Panc1 (cell line): ENCODE measurements at places on chromosomes 1 and 21.

- no peak for DNase-seq
Observed at GRCh38 chr1:174971902-174972301, 27.8 kb upstream of the CACYBP start.

GRCh38 chr1:169031566-169032224 lies 74.8 kb upstream of the ATP1B1 start:
- no peak for DNase-seq

DNA sequence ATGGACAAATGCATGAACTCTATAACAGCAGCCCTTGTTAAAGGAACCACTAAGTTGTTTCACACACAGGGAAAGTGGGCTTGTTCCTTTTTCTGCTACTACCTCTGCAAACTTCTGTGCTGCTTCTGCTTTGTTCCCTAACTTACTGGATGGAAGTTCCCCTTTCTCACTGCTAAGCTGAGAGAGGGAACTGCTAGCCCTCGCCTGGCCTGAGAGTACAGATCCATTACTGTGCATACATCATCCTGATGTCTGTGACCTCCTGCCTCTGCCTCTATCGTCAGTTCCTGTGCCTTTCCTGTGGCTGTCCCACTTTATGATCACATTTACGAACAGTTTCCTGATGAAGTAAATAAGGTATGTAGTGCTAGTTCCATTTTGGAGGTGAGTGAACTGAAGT lies 3.5 kb downstream of the GNAT2 start:
- no peak for DNase-seq

DNA sequence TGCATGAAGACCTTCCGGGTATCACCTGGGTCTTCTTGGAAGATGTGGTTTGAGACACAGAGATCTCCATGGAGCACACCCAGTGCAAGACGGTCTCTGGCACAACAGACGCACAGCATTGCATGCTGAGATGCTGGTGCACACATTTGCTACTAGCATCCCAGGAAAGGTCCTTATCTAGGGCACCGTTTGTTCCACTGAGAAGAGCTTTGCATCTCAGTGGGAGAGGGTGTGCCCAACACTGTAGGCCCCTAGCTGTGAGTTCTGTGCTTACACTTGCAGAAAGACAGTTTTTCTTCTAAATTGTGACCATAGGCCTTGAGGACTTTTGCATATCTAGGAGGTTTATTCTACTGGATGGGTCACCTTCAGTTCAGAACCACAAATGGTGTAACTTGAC lies 554.1 kb downstream of the MATN1 start:
- DNase-seq: no peak

GRCh38 chr1:15707239-15707925 lies 23.3 kb downstream of the PLEKHM2 start:
- DNase-seq: no peak

GRCh38 chr1:224407571-224408293 lies 26.9 kb downstream of the WDR26 start:
- no peak for DNase-seq

DNA sequence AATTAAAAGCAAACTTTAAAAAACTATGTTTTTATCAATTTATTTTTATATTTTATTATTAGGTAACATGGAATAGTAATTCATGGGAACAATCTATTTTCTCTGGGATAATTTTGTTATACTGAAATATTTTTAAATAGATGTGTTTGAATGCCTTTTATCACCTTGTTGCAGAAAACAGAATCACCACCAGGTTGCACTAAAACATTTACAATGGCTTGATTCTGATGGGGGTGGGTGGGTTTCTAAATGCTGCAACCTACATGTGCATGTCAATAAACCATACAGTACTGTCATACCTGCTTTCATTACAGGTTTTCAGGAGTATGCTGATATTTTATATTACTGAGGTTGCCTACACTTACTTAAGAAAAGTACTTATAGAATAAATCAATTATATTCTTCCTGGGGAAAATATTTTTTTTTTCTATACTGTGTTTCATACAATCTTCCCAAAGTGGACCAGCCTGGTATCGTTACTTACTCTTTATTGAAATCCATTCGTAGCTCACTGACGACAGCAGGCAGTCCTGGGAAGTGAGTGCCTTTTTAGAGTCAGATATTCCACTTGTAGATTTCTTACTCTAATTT lies 132.8 kb downstream of the PTPRC start:
- no peak for DNase-seq

DNA sequence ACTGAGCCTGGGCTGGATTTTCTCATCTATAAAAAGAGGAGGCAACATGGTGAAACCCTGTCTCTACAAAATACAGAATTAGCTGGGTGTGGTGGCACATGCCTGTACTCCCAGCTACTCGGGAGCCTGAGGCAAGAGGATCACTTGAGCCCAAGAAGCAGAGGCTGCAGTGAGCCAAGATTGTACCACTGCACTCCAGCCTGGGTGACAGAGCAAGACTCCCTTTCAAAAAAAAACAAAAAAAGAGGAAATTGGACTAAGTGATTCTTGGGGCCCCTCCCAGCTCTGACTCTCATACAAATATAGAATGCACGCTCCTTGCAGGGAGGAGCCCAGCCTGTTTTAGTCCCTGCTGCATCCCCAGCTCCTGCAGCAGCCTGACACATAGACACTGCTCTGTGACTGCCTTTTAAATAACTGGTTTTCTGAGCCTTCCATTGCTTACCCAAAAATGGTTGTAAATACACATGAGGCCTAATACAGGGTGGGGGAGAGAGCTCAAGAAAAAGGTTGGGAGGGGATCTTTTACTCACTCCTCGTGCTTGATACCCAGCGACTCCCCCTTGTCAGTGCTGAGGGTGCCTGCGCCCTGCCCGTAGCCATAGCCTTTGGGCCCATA lies 17.2 kb downstream of the CSRP1 start:
- DNase-seq: no peak

- DNase-seq: no peak
Observed at GRCh38 chr1:47501069-47501468, 63.2 kb downstream of the FOXD2 start.

- DNase-seq: no peak
Observed at GRCh38 chr1:26038904-26039303, 7.0 kb downstream of the SLC30A2 start.

GRCh38 chr1:186838380-186839040 lies 9.8 kb downstream of the PLA2G4A start:
- DNase-seq: no peak

GRCh38 chr1:226638001-226638601 lies 89.5 kb downstream of the STUM start:
- no peak for DNase-seq

DNA sequence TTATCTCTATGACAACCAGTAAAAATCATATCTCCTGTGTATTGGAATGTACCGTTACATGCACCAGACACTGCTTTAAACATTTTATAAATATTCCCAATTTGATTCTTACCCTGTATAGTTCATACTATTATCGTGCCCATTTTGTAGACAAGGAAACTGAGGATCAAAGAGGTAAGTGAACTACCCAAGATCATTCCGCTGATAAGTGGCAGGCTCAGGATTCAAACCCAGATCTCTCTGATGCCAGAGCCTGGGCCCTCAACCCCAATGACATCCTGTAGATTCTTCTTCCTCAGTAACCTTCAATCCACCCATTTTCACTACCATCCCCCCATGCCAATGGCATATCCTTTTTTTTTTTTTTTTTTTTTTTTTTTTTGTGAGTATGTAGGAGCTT lies 12.3 kb downstream of the CFAP57 start:
- no peak for DNase-seq

DNA sequence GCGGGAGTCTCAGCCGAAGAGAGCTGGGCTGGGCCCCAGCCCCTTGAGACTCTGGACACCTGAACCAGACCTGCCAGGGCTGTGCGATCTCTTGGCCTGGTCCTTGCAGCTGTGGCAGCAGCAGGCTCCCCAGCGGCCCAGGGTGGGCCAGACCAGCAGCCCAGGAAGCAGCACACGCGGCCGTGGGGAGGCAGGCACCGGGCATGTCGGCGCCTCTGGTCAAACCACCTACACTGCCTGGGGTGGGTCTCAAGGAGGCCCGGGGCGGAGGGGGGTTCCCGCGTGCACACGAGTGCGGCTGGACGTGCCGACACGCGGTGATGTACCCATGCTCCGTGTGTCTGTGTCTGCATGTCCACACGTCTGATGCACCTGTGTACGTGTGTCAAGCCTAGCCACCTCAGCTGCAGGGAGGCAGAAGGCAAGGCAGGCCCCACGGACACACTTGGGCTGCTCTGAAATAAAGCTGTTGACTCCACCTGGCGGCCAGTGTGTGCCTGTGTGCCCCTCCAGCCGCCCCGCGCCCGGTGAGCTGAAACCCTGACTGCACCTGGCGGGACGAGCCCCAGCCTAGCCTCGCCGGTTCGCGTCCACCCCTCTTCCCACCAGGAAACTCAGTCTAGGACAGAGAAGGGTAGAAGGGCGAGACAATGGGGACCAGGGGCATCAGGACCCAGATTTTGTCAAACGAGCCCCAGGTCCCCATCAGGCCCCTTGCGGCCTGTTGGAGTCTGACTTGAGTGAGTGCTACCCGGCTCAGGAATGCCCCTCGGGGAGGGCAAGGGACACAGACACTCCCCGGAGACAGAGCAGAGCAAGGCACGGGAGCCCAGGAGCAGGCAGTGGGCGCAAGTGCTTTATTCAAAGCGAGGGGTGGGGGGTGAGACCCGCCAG lies 11.6 kb downstream of the SCNN1D start:
- DNase-seq: no peak

DNA sequence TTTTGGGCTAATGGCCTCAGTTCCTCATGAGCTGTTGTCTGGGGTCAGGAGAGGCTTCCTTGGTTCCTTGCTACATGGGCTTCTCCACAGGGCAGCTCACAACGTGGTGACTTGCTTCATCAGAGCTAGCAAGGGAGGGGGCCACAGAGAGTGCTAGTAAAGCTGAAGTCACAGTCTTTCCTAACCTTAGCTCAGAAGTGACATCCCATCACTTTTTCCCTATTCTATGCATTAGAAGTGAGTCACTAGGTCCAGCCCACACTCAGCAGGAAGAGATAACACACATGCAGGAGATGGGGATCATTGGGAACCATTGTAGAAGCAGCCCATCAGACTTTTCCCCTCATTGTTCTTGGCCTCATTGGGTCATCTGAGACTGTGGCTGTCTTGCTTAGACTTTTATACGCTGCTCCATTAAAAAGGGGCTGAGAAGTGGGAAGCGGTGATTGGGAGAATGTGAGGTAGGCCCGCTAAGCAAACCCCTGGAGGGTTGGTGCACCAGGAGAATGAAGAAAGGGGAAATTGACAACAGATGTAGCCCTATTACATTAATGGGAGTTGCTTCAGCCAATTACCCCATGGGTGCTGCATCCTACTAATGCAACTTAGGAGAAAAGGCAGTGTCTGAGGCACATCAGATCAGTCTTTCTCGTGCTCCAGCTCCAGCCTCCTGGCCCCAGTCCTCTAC lies 22.1 kb upstream of the IGSF21 start:
- DNase-seq: no peak

DNA sequence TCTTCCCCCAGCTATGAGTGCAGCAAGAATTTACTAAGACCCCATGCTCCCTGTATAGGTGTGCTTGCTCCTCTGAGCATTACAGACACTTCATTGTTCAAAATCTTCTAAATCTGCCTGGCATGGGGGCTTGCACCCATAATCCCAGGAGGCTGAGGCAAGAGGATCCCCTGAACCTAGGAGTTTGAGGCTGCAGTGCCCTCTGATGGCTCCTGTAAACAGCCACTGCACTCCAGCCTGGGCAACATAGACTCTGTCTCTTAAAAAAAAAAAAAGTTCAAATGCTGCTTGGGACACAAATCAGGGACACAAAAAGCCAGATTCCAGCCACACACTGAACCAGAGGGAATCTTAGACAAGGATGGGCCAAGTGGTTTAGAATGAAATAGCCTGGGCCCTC lies 3.4 kb upstream of the ACOT7 start:
- DNase-seq: no peak

- DNase-seq: no peak
Observed at GRCh38 chr1:164155347-164155746, 403.6 kb upstream of the PBX1 start.

DNA sequence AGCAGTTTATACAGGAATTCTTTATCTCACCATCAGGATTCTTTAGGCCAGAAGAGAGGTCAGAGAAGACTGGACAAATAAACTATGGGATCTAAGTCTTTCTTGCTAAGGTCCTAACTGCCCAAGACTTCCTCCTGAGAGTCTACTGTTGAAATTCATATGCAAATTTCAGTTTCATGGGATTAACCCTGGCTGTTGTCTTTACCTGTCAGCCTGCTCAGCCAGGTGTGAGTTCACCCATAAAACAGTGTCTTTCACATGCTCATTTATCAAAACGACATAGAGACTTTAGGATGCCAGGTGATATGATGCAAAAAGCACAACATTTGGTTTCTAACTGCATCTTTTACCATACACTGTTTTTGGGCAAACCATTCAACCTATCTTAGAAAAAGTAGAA lies 211.0 kb downstream of the PDE4B start:
- DNase-seq: no peak

GRCh38 chr1:51877434-51878307 lies 856 bp downstream of the NRDC start:
- no peak for DNase-seq

DNA sequence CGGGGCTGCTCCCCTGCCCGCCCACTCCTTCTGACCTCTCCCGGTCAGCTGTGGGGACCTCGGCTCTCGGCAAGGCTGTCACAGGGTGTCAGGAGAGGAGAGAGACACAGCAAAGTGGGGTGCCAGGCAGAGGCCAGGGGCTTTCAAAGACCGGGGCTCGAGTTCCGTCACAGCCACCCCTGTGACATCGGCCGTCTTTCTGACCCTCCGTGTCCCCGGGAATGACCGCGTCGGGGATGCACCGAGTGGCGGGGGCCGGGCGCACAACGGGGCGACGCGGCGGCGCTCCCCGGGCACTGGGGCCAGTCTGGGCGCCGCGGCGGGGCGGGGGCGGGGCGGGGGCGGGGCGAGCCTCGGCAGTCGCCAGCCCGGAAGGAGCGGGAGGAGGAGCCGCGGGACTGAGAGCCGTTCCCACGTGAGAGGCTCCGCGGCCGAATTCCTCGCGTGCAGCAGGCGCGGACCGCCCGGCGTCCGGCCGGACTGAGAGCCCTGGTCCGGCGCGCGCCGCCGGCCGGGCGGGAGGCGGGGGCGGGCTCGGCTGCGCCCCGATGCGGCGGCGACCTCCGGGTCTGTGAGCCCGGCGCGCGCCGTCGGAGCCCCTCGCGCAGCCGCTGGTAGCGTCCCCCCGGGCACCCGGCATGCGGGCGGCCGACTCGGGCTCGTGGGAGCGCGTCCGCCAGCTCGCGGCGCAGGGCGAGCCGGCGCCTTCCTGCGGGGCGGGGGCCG lies 229.7 kb upstream of the TMEM51 start:
- DNase-seq: no peak

DNA sequence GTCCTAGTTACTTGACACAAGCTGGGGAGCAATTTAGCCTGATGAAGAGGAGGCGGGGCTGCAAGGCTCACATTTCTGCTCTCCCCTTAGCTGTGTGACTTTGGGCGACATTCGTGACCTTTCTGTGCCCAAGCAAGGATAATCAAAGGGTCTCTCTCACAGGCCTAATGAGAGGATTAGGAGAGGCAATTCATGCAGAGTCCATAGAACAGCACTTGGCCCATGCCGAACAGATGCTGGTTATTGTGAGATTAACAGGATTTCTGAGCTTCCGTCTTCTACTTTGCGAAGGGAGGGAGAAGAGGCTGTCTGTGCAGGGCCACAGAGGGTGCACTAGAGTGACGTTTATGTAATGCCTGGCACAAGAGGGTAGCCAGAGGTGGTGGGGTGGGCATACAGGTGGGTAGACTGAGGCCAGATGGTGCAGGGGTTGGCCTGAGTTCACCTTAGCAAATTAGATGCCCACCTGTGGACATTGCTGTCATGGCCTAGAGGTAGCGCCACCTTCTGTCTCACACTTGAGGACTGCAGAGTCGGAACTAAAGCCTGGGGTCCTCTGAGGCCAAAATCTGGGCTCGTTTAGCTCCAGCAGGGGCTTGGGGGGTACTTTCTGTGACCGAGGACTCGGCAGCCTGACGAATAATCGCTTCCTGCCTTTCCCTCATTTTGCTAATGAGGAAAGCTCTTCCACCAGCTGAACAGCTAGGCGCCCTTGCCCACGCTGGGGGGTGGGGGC lies 18.6 kb downstream of the ACTL8 start:
- no peak for DNase-seq
